Mesenteric fat pad (tissue), 1 donor: ENCODE measurements at places on chromosomes 12 and 14. TPM values are rescaled to one million over a fixed set of nuclear protein-coding genes. Genes with fewer than 3 reads are reported as not detected.
A peak's percentile ranks its signal among the peaks of the same experiment; 100 is the strongest.

DNA sequence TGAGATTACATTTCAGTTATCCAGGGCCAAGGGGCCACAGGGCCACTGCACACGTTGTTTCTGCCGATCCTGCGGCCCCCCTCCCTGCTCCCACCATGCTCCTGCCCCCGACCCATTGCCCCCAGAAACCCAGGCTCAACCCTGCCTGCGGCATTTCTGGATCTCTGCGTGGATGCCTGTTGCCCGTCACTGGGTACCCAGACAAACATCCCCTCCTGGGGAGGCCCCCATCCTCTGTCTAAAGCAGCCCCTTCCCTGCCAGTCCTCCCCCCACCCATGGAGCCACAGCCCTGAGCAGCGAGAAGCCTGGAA is 326.4 kb upstream of the SFSWAP start:
- DNase-seq: peak; percentile 69

GPR137C gene
- total RNA-seq: 0.13 TPM

DNA sequence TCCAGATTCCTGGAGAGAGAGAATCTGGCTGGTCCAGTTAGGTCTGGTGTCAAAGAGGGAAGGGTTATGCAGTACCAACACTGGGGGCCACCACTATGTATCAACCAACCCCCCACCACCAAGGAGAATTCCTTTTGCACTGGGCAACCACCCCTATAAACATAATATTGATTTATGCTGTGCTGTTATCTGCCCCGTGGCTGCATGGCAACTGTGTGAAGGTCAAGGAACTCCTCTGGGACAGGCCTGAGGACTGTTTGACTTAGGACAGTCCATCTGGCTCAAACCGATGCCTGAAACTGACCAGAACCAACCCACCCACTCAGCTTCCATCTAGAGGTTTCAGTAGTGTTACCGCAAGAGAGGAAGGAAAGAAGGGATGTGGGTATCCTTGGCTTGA is 20.5 kb downstream of the PLEKHH1 start:
- no peak for DNase-seq

GLI1 gene
- total RNA-seq: 0.13 TPM

GRCh38 chr14:70448633-70449340 is 3.2 kb upstream of the ADAM21 start:
- no peak for DNase-seq

- no peak for DNase-seq
These were observed 56.8 kb upstream of the CHST11 start for GRCh38 chr12:104399740-104400612.

DNA sequence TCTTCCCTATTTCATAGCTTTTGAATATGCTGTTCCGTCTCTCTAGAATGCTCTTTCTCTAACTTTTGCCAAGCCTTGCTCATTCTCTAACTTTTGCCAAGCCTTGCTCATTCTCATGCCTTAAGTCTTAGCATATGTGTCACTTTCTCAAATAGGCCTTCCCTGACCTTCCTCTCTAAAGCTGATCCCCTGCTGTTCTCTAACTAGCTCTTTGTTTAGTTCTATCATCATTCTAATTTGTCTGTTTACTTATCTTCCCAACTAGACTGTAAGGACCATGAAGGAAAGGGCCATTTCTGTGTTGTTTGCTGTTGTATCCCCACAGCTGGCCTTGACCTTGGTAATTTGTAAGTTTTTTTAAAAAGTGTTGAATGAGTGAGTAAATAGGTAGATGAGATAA is 71.1 kb downstream of the ZNF641 start:
- no peak for DNase-seq

- DNase-seq: no peak
These were observed 115.0 kb downstream of the RTN1 start for GRCh38 chr14:59755409-59756135.

IL23A gene
- 0.55 TPM for total RNA-seq

PROX2 gene
- total RNA-seq: not detected

FGF23 gene
- not detected for total RNA-seq

ABCD2 gene
- total RNA-seq: 26.0 TPM
